ENCODE measurements at places on chromosomes 3 and 15.

DNA sequence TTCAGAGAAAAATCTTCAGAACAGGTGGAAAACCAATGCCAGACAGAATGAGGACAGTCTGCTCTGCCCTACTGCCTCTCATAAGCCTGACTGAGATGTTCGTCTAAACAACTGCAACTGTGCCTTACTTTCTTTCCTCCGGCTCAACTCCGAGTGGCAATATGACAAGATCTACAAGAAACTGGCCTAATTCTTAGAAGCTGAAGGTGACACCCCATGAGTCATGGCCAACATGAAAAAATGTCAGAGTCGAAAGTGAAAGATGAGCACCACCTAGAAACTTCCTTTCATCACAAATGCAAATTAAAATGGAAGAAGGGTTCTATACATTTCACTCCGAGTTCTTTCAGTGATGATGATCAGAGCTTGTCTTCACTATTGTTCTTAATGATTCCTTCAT, 12.9 kb downstream of the PCYT1A start:
- peak; percentile 46 for DNase-seq

DNA sequence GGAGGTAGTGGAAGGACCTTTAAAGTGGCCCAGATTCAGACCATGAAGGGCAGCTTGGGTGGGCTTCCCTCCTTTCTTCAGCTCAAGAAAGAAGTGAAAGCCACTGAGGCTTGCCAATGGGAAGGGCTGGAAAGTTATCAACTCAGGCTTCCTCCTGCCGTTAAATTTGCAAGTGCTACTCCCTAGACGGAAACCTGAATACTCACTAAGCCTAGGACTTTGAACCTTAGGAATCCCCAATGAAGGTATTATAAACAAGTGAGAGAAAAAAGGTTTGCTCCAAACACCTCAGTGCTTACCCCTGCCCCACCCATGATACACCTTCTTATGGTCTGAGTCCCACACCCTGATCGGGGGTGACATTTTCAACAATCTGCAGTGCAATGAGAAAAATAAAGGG, 396.4 kb downstream of the SHQ1 start:
- DNase-seq: no peak

GRCh38 chr3:56144805-56145204, 323.5 kb downstream of the ERC2 start:
- no peak for DNase-seq

DNA sequence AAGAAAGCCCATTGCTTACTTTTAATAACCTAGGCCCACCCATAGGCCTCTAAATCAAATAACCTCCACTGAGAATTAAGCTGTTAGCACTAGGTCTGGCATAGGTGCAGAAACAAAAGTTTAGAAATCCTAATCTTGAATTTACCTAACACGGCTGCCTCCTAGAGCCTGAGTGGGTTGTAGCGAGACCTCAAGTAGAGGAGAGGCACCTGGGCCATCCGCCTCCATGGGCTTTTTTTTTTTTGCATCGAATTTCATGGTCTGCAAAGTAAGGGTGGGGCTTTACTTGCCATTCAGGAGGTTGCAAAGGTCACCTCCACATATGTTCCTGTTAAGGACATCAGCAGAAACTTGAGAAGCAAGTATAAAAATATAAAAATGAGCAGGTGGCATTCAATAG, 6.6 kb upstream of the TPM1 start:
- no peak for DNase-seq

DNA sequence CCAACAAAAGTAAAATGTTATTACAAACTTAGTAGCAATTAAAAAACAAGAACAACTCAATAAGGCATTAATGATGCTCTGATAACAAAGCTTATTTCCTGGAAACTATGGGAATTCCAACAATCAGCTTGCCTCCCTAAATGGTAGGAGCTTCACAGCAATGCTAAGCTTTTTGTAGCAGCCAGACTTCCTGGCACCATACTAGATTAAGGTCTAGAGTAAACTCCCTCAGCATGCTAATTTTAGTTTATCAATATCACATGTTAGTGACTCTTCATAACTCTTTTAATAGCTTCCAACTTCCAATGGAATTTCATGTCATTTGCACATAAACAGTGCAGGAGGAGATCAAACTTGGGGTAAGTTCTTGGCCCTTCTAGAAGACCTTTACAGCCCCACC, 782.0 kb downstream of the MCTP2 start:
- DNase-seq: no peak

- no peak for DNase-seq
These were observed 7.5 kb downstream of the ZNF148 start for GRCh38 chr3:125367403-125368230.

DNA sequence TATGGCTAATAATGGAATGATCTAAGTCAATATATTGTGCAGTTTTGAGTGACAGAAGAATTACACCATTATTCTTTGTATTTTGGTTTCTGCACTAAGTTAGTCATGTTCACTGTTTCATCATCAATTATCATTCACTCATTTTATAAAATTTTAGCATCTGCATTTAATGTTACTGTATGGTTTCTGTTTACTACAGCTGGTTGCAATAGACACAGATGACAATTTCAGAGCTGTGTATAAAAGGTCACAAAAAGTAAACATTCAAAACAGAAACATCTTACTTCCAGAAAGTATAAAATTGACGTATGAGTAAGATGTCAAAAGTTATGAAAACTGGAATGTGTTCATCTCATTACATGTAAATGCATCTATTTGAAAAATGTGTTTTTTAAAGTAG, 111.1 kb upstream of the GBE1 start:
- DNase-seq: no peak

- no peak for DNase-seq
These were observed 23.0 kb downstream of the HPS3 start for GRCh38 chr3:149152420-149152819.

Data from inflammatory macrophage treated with lipopolysaccharide for 1 hour (primary cell).